ENCODE measurements at places on chromosomes 2 and 18.

- DNase-seq: no peak
These were observed 16.1 kb downstream of the CEBPZ start for GRCh38 chr2:37215250-37215649.

DNA sequence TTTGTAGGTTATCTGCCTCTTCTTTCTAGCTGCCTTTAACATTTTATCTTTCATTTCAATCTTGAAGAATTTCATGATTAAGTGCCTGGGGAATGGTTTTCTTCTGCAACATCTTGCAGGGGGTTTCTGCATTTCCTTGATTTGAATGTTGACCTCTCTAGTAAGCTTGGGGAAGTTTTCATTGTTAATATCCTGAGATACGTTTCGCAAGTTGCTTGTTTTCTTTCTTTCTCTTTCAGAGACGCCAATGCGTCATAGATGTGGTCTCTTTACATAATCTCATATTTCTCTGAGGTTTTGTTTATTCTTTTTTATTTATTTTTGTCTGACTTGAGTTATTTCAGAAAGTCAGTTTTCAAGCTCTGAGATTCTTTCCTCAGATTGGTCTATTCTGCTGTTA lies 225.7 kb downstream of the XIRP2 start:
- DNase-seq: no peak

GRCh38 chr2:174762464-174762863 lies 1.8 kb downstream of the CHRNA1 start:
- no peak for DNase-seq

GRCh38 chr18:34697233-34697632 lies 12.9 kb upstream of the DTNA start:
- DNase-seq: no peak

GRCh38 chr18:8654503-8655451 lies 45.5 kb downstream of the RAB12 start:
- DNase-seq: no peak

DNA sequence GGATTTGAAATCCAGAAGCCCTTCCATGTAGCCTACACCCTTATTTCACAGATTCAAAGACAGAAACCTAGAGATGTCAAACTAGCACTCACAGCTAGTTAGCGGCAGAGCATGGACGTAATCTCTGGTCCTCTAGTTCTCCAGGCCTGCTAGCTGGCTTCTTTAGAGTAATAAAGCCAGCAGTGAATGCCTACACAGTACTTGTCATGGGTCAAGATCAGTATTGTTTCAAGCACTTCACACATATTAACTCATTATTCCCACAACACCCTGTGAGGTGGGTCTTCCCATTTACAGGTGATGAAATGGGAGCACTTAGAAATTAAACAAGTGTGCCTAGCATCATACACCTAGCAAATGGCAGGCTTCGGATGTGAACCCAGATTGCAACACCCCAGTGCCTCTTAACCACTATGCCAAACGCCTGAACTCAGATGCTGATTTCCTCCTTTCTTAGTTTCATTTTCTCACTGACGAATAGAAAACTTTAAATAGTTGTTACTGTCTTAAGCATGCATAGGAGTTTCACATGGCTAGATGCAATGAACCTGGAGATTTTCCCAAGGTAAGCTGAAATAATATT lies 14.5 kb upstream of the ZBTB14 start:
- DNase-seq: no peak

DNA sequence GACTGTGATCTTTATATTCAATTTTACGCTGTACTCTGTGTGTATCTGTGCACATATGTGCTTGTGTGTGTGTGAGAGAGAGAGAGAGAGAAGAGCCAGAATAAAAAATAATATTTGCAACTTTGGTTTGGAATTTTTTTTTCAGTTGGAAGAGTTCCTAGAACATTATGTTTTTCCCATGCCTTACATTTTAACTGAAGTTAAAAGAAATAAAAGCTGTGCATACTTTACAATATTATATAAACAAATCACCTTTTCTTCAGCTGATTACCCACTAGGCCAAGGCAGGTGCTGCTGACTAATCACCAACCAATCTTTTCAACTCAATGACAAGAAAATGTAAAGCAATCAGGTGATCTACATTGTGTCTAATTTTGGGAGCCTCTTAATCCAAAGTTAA lies 366.3 kb downstream of the NYAP2 start:
- DNase-seq: no peak

DNA sequence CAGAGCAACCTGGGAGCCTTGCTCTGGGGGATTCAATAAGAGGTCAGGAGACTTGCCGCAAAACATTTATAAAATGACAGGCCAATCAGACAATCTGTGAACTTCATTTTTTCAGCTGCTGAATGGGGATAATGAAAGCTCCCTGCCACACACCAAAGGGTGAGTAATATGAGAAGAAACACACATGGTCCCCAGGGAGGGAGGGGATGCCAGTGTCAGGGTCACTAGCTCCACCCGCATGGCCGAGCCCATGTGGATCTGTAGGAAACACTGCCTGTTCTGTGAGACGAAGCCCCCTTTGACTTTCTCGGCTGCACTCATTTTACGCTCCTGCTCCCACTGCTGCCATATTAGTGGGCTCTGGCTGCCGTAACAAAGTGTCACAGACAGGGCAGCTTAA lies 521.0 kb upstream of the RAB6C start:
- no peak for DNase-seq

GRCh38 chr2:120844070-120844738 lies 108.5 kb downstream of the GLI2 start:
- no peak for DNase-seq

DNA sequence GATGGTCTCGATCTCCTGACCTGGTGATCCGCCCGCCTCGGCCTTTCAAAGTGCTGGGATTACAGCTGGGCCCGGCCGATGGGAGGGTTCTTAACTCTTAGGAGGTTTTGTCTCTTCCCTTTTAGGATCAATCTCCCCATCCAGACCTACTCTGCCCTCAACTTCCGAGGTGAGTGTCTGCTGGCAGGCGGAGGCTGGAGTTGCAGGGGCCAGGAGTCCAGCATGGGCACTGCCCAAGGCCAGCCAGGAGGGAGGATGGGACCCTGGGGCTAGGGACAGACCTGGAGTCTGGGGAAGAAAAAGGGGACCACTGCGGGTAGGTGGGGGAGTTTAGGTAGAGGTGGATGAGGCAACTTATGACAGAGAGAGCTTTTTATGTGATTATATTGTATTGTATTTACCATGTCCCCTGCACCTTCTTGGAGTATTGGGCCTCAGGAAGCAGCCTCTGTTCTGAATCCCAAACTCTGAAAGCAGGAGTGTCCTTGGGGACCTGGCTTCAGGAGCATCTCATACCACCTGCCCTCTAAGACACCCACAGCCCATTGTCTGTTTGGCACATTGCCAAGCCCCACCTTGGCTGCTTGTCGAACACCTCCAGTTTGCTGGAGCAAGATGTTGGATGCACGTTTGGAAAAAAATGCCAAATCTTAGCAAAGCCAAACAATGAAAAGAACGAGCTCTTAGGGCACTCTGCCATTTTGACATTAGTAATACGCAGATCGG lies 5.6 kb downstream of the DES start:
- no peak for DNase-seq

- peak; percentile 53 for DNase-seq
These were observed at the start of gene FHOD3 for GRCh38 chr18:36297417-36298125. TSS of gene FHOD3 (plus strand) at chr18:36297713. CDS start at chr18:36297836, 123 bp downstream.

DNA sequence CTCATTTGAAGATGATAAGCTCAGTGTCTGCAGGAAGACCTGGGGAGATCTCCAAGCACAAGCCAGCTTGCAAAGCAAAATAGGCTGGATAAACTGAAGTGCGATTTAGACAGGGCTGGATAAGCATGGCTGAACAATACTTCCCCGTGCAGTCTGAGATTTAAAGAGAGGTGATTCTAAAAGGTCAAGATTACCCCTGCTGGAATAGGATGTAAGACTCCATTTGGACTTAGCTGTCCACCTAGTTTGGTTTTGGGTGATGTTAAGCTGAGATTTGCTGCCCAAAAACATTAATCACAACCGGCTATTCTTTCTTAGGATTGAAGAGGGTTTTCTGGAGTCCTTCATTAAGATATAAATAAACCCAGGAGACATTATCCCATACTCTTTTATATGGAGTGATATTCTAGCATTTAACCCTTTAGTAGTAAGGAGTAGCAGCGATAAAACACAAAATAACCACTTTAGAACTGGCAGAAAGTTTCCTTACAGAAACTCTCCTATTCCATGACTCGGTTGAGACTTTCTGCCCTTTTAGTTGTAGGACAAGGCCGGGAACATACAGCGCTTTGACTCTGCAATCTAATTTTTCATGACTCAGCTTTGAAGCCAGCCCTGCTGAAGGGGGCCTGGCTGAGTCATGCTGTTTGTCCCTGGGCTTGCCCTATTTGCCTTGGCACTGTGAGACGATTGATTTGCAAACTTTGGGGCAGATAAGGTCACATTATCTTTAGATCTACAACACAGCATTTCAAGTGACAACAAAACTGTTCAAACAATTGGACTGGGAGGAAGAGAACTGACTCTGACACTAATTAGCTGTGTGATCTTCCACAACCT lies 238.2 kb downstream of the GCA start:
- DNase-seq: peak; percentile 41
